ENCODE measurements at places on chromosomes 12 and 14.

- no peak for DNase-seq
These were observed 448.1 kb downstream of the APAF1 start for GRCh38 chr12:99093166-99093565.

DNA sequence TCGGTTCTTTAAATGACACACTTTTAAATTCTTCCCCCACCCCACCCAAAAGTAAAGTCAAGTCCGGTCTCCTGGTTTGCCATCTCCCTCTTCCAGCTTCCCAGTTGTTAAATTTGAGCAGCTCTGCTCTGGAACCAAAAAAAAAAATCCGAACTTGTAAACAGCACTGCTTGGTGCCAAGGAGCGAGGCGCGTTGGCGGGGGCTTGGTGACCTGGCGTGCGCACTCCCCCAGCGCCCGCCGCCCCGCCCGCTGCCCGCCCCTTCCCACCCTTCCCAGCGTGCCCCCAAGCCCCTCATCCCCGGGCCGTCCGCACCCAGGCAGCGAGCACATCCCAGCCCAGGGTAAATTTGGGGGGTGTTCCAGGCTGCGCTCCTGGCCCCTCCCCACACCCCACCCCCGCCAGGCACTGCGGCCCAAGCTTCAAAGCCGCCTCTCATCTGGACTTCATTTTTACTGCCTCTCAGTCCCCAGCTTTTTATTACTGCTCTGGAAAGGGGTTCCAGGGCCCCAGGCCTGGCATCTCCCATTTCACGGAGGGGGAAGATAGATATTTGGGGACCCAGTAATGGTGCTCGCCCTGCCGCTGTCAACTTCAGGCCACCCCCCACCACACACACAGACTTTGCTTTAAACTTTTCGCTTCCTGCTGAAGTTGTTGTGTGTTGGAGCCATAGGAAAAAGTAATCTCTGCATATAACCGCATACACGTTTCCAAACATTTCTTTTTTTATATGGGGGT, 11.7 kb upstream of the ITGB7 start:
- no peak for DNase-seq

DNA sequence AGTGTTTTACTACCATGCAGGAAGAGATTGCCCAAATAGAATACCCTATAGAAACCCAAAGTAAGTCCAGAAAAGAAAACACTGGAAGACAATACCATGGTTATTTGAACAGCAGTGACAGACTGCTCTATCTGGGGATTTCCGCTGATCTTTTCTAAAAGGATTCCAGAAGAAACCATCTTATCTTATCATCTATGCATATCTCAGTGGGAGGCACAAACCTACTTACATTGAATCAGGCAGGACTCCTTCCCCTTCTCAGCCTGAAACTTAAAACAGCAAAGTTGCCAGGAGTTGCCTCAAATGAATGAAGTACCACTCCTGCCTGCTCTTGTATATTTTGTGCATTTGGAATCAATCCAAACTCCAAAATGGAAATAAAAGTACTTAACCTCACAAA, 56.7 kb upstream of the NR2C1 start:
- no peak for DNase-seq

GRCh38 chr12:460261-461230, 807 bp downstream of the B4GALNT3 start:
- DNase-seq, result peak; percentile 28

- no peak for DNase-seq
These were observed 14.6 kb upstream of the METAP2 start for GRCh38 chr12:95459310-95459709.

DNA sequence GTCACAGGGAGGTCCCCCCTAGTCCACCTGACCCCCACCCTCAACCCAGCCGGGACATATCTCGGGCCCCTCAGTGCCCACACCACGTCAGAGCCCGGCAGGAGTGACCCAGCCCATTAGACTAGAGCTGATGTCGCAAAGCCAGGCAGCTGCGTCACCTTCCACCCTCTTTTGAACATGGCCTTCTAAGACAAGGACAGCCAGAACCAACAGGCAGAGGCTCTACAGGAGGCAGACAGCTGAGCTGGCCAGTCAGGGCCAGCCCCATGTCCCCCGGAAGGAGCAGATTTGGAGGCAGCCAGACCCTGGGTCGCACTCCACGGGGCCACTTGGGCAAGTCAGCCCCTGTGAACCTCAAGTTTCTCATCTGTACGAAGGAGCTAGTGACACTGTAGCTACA, 44.1 kb downstream of the SCARB1 start:
- no peak for DNase-seq

GRCh38 chr14:31419967-31420318, 407 bp downstream of the HEATR5A start:
- no peak for DNase-seq

DNA sequence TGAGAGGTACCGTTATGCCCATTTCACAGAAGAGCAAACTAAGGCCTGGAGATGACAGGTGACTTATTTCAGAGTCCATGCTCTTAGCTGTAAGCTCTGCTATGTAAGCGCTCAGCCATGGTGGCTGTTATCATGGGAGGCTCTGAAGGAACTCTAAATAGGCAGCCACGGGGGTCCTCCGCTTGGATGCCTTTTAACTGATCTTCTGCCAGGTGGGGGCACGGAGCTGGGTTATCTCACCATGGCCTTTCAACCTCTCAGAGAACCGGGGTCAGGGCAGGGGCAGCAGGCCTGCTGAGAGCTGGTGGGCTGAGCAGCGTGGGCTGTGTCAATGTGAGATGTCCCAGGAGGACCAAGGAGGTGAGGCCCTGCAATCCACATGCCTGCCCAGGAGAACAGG, 49.7 kb upstream of the RBM19 start:
- no peak for DNase-seq

DNA sequence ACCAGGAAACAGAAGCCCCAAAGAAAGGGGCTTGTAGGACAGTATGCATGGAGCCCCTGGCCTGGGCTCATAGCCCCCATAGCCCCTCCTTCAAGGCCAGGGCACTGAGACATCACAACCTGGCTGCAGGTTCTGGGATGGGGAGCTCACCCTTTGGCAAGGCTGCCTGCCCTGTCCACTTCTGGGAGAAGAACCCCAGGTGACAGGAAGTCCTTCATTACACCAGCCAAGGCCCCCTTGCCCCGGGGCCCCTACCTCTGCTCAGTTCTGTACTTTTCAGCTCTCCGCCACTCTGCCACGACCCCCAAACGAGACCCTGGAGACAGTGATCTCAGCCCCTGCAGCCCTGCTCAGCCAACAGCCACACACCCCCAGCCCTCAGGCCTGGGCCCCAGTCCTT, 223.2 kb upstream of the RTL1 start:
- no peak for DNase-seq

- peak; percentile 61 for DNase-seq
These were observed 26.3 kb downstream of the CMA1 start for GRCh38 chr14:24481622-24482324.

DNA sequence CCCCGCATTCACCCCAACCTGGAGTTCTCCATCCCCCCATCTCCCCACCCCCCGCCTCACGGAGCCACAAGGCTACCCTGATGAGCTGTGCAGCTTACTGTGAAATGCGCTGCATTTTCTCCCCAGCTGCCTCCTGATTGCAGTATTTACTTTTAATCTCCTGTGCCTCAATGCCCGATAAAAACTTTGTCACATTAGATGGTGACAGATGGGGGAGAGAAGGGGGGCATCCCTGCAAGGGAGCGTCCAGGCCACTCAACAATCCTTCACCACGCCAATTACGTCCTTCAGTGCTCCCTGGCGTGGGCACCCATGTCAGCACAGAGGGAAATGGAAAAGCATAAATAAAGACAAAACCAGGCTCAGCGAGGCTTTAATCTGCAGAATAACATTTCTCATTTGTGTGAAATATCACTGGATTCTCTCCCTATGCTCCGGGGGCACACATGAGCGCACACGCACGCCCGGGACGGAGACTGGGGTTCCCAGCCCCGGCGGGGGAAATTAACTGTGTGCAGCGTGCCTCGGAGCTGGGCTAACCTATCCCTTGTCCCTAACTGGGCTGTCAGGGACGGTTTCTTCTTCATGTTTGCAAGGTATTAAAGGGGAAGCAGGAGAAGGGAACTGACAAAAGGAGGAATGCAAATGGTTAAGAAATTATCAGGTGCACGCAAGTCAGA, 186.7 kb upstream of the VASH1 start:
- DNase-seq, result no peak

GRCh38 chr14:59566725-59567124, 9.9 kb downstream of the CCDC175 start:
- DNase-seq, result no peak

DNA sequence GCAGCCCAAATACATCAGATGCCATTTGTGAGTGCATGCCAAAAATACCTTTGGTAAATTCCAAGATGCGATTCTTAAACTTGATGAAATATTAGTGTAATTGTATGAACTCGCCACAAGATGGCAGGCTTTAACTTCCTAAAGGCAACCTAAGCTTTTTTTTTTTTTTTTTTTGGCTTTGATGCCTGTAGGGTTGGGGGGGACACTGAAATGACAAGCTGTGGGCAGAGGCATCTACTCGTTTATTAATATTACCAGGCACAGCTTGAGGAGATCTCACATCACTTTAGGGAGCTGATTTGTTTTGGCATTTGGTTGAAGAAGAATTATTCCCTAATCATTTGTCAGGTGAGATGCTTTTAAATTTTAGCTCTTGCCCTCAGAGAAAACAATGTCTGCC, 126.7 kb upstream of the CCDC196 start:
- peak; percentile 41 for DNase-seq

- no peak for DNase-seq
These were observed 7.4 kb downstream of the PKP2 start for GRCh38 chr12:32889011-32889760.

DNA sequence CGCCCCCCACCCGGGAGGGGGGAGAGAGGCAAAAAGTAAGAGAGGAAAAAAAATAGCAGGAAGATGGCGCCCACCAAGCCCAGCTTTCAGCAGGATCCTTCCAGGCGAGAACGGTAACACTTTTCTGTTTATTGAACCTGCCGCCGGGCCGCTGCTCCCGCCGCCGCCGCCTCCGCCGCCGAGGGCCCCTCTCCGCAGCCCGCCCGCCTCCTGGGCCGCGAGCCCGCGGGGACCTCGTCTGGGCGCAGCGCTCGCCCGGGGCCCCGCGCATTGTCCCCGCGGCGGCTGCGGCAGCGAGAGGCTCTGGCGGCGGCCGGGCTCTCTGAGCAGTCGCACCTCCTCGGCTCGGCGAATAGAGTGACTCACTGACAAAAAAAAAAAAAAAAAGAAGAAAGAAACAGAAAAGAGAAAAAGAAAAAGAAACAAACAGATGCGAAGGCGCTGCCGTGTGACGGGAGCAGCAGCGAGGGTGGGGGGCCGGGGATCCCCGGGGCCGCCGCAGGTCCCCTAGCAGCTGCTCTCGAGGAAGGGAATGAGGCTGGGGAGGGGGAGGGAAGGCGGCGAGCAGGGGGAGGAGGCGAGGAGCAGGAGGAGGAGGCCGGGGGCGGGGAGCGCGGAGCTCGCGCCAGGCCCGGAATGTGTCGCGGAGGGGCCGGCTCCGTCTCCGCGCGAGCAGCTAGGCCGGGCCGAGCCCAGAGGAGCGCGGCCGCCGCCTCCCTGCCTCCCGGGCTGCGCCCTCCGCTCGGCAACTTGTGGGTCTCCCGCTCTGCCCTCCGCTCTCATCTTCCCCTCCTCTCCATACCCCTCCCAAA, 781 bp downstream of the NPAS3 start:
- no peak for DNase-seq

DNA sequence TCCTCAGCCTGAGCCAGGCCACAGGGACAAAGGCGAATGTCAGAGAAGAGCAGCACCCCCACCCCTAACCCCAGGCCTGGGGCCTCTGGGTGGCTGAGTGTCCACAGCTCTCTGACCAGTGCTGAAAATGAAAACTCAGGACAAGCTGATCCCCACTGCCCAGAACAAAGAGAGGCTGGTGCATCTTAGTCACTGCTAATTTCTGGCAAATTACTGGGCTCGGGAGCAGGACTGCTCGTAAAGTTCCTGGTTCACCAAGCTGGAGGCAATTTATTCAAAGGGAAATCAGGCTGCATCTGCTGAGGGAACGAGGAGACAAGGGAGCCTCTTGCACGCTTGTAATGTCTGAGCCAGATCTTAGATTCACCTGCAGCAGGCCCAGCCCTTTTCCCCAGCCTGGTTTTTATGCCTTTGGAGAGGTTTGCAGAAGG, 43.2 kb downstream of the CALM1 start:
- DNase-seq, result no peak

GRCh38 chr12:65823513-65824375, 539 bp upstream of the HMGA2 start:
- no peak for DNase-seq

DNA sequence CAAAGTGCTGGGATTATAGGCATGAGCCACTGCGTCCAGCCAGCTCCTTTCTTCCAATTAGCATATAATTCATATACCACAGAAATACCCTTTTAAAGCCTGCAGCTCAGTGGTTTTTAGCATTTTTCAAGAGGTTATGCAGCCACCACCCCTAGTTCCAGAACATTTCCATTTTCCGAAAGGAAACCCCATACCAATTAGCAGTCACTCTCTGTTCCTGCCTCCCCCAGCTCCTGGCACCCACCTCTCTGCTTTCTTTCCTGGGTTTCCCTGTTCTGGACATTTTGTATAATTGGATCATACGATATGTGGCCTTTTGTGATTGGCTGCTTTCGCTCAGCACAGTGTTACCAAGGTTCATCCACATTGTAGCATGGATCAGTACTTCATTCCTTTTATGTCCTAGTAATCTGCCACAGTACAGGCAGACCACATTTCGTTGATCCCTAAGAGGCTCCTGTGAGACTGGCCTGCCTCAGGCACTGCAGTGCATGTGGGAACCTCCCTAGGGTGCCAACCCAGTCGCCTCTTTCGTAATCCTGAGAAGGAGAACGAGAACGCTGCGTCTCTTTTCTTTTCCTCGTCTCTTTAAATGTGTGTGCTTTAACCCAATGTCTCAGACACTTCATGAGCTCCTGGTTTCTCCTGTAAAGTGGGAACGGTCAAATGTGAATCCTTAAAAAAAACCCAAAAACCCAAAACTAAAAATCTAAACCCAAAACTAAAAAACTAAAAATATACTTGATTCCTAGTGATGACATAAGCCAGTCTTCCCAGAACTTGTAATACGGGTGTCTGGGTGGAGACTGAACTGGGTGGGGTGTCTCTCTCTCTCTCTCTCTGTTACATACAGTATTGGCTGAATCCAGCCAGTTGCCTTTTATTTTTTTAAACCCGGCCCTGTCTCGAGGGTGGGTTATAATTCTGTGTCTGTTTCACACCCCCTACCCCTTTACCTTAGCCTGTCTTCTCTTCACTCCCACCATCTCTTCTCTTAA, 14.7 kb downstream of the AACS start:
- no peak for DNase-seq

DNA sequence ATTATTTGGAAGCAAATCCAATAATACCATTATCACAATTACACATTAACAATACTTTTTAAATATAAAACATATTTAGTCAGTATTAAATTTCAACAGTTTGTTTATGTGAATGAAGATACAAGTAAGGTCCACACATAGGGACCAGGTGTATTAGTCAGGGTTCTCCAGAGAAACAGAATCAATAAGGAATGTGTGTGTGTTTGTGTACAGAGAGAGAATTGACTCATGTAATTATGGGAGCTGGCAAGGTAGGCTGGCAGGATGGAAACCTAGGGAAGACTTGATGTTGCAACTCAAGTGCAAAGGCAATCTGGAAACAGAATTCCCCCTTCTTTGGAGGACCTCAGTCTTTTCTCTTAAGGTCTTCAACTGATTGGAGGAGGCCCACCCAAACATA, 123.2 kb upstream of the OTX2 start:
- no peak for DNase-seq

All from NAMALWA (cell line).